ENCODE measurements at places on chromosomes 3 and 15.

GRCh38 chr15:83690676-83691075 is 36.8 kb downstream of the ADAMTSL3 start:
- DNase-seq: no peak

- no peak for DNase-seq
These were observed 102.7 kb downstream of the ANP32A start for GRCh38 chr15:68717951-68718350.

- DNase-seq: peak; percentile 25
These were observed 25.1 kb downstream of the ACAA1 start for GRCh38 chr3:38111696-38112377.

GRCh38 chr15:39890621-39891020 is 29.4 kb downstream of the GPR176 start:
- no peak for DNase-seq

- DNase-seq: peak; percentile 32
These were observed 340.3 kb upstream of the RBMS3 start for GRCh38 chr3:28940530-28940929.

GRCh38 chr3:197960694-197961581 is 921 bp downstream of the LMLN start:
- DNase-seq: no peak

DNA sequence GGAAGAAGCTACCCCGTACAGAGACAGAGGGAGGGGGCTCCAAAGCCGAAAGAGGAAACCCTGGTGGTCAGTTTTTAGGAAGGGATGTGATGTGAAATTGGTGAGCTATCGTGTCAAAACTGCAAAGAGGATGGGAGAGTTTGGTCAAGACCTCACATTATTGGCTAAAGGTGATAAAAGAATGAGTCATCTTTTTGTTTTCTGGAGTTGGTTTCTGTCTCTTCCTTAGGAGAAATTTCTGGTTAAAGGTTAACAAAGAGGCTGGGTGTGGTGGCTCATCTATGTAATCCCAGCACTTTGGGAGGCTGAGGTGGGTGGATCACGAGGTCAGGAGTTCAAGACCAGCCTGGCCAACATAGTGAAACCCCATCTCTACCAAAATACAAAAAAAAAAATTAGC is 217.8 kb upstream of the CBLB start:
- DNase-seq: no peak

GRCh38 chr3:164407111-164407510 is 671.2 kb downstream of the SI start:
- no peak for DNase-seq

- no peak for DNase-seq
These were observed 9.0 kb upstream of the COPG1 start for GRCh38 chr3:129240436-129240835.

DNA sequence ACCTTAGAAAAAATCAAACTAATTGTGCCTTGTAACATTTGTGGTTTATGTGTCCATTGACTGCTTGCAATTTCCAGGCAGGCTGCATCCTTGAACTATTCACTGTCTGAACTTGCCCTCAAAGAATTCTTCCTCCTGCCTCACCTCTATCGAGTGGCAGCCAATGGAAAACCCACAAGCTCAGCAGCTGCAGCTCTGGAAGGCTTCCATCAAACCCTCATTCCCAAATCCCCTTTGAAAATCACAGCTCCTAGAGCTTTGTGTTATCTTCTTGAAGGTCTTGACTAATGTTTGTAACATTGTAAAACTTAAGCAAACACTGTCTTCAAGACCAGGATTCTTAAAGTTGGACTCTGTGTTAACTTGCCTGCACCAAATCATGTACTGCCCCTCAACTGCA is 81.1 kb downstream of the FILIP1L start:
- DNase-seq: peak; percentile 42

DNA sequence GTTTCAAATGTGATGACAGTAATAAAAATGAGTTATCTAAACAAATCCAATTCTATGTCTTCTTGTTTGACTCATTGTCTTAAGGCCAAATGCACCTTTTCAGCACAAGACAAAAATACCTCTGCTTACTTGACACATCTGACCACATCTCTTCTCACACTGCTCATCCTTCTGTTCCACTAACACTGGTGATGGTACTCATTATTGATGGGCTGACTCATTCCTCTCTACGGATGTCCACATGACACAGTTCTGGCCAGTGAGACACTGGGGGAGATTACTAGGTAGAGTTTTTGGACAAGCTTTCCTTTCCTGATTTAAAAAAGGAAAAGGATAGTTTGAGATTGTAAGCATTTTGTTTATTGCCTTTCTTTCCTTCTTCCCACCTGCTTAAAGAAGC is 410.6 kb upstream of the THRB start:
- no peak for DNase-seq

GRCh38 chr15:59199626-59200465 is 6.8 kb upstream of the LDHAL6B start:
- no peak for DNase-seq
